ENCODE measurements at places on chromosomes 12 and 14. TPM values are rescaled to one million over a fixed set of nuclear protein-coding genes. Genes with fewer than 3 reads are reported as not detected.
A peak's percentile ranks its signal among the peaks of the same experiment; 100 is the strongest.

The LTBP2 gene
- total RNA-seq, result 0.40 TPM

DNA sequence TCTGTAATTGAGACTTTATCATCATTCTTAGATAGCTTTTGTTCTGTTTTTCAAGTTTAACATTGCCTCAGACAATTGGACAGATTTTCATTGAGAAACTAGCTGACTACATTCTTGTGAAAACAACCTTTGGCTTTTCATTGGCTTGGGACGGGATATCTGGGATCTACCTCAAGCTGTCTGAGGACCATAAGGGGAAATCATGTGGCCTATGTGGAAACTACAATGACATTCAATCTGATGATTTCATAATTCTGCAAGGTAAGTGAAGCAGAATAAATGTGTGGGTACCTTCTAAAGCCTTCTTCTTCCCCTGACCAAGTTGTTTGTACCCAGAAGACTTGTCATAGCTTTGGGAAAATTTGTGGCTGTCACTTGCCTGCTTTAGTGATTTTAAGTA is 133.5 kb downstream of the OTOGL start:
- no peak for DNase-seq

DNA sequence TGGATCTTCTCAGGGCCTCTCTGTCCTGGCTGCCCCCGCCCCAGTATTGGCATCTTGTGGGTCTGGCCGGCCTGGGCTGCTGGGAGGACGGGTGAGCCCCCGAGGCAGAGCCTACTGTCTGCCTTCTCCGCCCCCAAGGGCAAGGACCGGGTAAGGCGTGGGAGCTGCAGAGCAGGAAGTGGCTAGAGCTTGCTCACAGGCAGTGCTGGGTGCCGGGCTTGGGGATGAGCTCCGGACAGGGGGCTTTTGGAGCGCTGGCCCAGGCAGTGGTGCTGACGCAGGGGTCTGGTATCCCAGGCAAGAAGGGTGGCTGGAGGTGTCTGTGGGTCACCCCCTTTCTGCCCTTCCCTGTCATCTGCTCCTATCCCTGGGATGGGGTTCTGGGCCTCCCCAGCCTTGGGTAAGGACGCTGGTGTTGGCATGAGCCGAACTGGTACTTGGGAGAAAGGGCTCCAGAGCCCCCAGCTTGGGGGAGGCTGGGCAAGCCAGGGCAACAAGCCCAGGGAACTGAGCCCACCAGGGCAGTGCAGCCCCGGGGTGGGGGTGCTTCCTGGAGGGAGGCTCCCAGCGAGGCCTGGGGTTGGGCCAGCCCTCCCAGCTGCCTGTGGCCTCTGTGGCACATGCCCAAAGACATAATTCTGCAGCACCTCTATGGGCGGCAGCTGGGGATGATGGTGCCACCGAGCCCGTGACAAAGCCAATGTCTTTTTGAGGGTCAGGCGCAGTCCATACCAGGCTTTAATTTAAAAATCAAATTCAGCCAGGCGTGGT is 126.3 kb downstream of the KIF26A start:
- no peak for DNase-seq

DNA sequence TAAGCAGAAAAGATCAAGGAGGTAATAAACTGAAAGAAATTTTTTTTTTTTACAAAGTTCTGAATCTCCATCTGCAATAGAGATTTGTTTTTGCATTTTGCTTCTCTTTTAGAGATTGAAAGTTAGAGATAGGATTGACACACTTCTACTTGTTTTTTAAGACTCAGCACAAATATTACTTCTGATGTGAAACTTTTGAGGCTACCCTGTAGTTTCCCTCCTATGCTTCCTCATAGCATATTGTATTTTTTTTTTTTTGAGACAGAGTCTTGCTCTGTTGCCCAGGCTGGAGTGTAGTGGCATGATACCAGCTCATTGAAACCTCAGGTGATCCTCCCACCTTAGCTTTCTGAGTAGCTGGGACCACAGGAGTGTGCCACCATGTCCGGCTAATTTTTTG is 32.1 kb upstream of the SGPP1 start:
- DNase-seq, result no peak

GRCh38 chr12:26963413-26963812 is 25.1 kb downstream of the FGFR1OP2 start:
- DNase-seq, result no peak

GRCh38 chr14:94884616-94885230 is 114.8 kb upstream of the GSC start:
- DNase-seq, result no peak

DNA sequence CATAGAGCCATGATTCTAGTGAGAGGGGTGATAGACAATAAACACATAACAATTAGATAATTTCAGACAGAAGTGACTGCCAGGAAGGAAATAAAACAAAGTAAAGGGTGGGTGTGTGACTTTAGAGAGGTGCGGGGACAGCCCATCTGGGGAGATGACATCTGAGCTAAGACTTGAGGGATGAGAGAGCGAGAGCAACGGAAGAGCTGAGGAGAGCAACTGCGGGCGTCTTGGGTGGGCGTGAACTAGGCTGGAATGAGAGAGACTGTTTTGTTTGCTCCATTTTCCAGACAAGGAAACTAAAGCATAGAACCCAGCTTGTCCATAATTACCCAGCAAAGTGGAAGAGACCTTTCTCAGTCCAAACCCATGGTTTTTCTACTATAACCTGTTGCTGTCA is 25.3 kb downstream of the NRXN3 start:
- DNase-seq, result no peak

- no peak for DNase-seq
These were observed 18.3 kb downstream of the SLC17A8 start for GRCh38 chr12:100375038-100375735.

DNA sequence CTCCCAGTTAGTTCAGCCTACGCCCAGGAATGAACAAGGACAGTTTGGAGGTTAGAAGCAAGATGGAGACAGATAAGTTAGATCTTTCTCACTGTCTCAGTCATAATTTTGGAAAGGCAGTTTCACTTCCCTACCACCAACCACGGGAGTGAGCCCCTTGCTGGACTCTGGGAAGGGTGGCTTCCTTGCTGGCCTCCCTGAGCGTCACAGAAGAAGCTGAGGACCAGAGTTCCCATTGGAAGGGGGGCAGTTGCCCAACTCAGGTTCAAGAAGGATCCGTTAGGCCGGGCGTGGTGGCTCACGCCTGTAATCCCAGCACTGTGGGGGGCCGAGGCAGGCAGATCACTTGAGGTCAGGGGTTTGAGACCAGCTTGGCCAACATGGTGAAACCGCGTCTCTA is 106.2 kb upstream of the MAX start:
- no peak for DNase-seq

- no peak for DNase-seq
These were observed 26.8 kb downstream of the IFT43 start for GRCh38 chr14:76012354-76012753.

DNA sequence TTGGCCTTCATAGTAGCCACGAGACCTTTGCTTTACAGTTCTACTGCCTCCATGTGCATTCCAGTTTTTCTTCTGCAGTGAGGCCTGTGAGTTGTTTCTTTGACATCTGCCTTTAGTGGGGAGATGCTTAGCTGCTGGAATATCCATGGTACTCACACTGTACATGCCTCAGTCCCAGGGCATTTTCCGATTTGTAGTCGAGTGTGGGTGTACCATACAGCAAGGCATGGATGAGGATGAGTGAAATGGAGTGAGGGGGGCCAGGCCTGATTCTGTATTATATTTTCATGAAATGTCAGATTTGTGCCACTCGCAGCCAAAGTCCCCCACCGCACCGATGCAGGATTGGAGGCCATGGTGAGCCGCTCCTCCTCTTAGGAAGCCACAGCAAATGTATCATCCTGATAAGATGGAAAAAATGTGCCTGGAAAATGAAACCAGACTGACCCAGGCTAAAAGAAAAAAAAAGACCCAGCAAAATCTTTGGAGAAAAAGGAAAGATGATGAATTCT is 173.0 kb downstream of the ADGRD1 start:
- peak; percentile 1 for DNase-seq

Measured in activated CD4-positive, alpha-beta memory T cell treated with anti-CD3 and anti-CD28 coated beads, Interleukin-2, amount 10 ng/mL, durations not matched to agents 7 days and 5 days (primary cell).